HS-27A (cell line): ENCODE measurements at places on chromosomes 11 and 22.

- no peak for DNase-seq
Measured at GRCh38 chr11:14202251-14203196, 156.5 kb downstream of the RRAS2 start.

DNA sequence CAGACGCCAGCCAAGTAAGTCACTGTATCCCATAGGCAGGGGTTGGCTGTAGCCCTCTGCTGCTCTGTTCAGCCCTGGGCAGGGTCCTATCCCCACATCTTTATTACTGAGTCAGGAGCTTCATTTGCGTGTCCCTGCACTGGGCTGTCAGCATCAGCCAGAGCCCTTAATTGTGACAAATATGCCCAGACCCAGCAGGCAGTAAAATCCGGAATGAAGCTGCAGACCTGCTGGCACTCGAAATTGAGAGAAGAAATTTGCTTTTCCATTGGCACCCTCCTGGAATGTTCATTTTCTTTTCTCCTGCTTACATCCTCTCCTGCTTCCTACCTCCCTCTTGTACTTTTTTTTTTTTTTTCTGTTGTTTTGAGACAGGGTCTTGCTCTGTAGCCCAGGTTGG, 43.8 kb downstream of the CEP164 start:
- DNase-seq = no peak

DNA sequence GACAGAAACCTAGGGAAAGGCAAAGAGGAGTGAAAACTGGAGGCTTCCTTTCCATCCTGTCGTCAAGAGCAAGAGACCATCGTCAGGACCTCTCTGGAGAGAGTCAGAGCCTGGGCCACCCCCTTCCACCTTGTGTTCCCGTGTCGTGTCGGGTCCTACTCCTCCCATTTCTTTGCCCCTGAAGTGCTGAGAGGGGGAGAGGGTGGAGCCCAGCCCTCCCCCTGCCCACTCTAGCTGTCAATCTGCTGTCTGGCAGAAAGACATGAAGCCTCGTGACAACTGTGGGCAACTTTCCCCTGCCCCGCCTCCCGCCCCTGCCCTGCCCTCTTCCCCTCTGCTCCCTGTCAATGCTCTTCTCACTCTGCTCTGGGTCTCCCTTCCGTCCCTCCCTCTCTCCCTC, 20.6 kb downstream of the ANKK1 start:
- DNase-seq = no peak

DNA sequence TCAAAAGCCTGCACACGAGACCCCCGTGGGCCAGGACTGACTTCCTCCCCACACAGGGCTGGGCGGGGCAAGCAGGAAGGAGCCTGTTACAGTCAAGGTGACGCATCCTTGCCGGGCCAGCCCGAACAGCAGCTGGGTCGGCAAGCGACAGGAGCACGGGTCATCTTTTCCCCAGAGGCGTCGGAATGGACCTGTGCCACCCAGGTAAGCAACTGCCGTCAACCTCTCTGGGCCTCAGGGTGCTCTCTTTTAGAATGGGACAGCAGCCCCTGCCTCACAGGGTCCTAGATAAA, at the start of gene CYTH4:
Gene CYTH4, plus strand, starts transcription at position 124 of the 293 bp plus-strand sequence. Its CDS starts 62 bp downstream, at position 186.
- no peak for DNase-seq

- DNase-seq = no peak
Measured at GRCh38 chr11:101931692-101932091, 15.4 kb upstream of the ANGPTL5 start.

- DNase-seq = no peak
Measured at GRCh38 chr11:11089805-11090204, 232.0 kb upstream of the ZBED5 start.

DNA sequence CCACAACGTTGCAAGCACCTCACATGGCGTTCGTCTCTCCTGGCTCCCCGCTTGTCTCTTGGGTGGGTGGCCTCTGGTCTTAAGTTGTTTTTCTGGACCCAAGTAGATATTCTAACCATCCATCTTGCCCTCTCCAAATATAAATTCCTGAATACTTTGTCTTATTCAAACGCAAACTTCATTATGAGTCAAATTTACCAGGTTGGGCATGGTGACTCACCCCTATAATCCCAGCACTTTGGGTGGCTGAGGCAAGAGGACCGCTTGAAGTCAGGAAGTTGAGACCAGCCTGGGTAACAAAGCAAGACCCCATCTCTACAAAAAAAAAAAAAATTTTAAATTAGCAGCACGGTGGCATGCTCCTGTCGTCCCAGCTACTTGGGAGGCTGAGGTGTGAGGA, 5.1 kb upstream of the IGSF9B start:
- DNase-seq = no peak
